ENCODE measurements at places on chromosomes 2 and 18.

GRCh38 chr2:229218329-229218921 lies 52.7 kb downstream of the PID1 start:
- no peak for DNase-seq

DNA sequence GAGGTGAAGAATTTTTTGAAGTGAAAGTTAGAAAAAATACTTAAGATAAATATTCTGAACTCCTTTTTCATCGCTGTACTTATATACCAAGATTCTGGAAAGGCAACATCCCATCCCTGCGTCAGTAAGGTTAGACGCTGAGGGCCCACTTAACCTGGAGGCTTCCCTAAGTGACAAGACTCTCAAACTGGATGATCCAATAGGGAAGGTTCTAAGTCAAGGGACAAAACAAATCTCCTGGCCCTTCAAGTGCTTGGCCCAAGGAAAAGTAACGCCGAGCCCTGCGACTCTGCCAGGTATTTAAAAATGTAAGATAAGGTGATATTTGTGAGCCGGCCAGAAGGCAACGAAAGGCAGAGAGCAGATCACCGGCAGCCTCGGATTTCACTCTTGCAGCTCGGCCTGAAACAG lies 1.3 kb downstream of the STK39 start:
- no peak for DNase-seq

DNA sequence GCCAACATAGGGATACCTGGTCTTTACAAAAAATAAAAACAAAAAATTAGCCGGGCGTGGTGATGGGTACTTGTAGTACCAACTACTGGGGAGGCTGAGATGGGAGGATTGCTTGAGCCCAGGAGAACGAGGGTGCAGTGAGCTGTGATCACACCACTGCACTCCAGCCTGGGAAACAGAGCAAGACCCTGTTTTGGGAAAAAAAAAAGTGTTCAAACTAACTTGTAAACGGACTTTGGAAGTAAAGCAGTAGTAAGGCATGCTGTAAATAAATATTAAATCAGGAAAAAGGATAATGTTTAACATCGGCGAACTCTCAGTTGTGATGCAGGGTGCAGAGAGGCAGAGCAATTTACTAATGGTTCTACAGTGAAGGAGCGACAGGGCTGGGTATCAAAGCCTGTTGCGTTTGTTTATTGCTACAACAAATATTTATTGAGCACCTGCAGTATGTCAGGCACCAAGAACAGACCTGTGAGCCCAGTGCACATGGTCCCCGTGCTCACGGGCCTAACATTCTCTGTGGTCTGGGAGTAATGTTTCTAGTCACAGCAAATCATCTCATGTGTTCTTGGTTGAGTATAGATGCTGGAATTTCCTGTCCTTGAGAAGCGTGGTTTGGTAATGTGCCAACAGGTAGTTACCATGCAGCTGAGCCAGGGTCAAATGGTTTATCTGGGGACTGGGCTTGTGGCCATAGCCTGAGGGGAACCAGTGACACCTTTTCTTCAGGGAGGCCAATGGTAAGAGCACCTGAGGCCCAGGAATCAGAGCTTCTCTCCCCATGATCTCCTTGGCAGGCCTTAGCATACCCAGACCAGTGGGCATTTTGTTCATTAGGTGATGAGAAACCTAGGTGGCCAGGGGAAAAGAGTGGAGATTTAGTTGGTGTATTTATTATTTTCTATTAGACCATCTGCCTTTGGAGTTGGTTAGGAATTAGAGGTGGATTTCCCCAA lies 27.9 kb upstream of the GREB1 start:
- DNase-seq, result peak; percentile 24

- no peak for DNase-seq
These were observed 2.9 kb downstream of the RNF149 start for GRCh38 chr2:101305492-101306078.

GRCh38 chr2:46284796-46285195 lies 12.4 kb upstream of the EPAS1 start:
- no peak for DNase-seq

- DNase-seq, result no peak
These were observed 228.3 kb downstream of the SRBD1 start for GRCh38 chr2:45382744-45383143.

- peak; percentile 96 for DNase-seq
These were observed at the start of gene RNF149 for GRCh38 chr2:101308432-101309210. RNF149 (minus strand) TSS chr2:101308701; CDS start chr2:101308588, 113 bp downstream.

DNA sequence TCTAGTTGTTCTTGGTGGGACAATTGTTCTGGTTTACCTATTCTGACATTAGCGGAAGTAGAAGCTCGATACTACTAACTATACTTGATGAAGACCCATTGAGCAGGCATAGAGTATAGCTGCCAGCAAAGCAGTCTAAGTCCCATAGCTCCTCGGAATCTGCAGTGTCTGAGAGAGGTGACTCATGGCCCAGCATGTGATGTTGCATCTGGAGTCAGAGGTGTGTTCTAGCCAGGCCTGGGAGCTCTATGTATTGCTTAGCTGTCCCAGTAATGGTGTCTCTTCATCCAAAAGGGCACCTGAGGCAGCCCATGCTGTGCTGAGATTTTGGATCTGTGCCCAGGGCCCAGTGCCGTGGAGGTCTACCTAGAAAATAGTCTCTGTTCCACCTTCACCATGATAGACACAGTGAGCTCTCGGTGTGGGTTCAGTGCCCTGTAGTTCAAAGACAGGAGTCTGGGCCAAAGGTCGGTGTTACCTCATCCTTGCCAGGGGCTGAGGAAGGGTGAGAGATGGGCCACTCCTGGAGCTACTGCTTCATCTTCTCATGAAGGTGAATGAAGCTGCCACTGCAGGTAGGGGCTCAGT lies 47.3 kb downstream of the MEX3C start:
- no peak for DNase-seq

DNA sequence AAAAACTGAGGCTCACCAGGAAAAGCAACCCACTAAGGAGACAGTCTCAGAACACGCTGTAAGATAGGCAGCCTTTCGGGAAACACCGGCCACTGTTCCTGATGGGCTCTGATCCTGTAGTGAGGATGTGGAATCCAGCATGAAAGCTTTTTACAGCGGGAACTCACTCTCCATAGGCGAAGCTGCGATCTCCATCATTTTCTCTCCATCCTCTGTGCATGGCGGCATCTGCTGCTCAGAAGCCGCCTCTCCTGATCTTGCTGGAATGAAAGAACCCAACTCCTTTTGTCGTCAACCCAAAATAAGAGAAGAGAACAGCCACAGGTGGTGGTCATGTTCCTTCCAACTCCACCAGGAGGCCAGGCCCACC lies 49.9 kb downstream of the TMEM18 start:
- no peak for DNase-seq

- no peak for DNase-seq
These were observed 10.3 kb downstream of the CYP1B1 start for GRCh38 chr2:38065502-38066135.

DNA sequence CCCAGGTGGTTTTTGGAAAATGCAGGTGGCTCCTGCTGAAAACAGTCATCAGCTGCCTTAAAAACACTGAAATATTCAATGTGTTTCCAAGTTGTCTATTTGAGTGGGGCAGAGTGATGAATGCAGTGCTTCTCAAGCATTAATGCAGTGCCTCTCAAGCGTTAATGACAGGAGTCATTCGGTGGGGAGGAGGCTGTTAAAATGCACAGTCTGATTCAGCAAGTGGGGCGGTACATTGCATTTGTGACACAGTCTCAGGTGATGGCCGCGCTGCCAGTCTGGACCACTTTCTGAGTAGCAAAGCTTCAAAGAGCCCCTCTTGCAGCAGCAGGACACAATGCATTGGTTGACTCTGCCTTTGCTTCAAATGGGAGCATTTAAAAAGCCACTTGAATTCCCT lies 231.4 kb upstream of the RGPD4 start:
- no peak for DNase-seq

DNA sequence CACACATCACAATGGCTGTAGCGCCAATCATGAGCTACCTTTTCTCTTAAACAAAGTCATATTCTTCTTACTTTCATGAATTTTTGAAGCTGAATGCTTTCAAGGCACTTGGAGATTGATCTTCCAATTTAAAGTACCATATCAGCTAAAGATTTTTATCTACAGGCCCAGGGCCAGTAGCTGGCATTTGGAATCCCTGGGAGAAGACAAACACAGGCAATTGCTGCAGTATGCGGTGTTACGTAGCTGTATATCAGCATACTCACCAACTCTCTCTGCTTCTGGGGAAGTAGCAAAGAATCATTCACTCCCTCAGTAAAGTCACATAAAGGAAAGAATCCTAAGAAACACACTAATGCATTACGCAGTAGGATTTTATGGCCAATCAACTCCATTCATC lies 202.3 kb downstream of the DLGAP1 start:
- DNase-seq, result no peak

DNA sequence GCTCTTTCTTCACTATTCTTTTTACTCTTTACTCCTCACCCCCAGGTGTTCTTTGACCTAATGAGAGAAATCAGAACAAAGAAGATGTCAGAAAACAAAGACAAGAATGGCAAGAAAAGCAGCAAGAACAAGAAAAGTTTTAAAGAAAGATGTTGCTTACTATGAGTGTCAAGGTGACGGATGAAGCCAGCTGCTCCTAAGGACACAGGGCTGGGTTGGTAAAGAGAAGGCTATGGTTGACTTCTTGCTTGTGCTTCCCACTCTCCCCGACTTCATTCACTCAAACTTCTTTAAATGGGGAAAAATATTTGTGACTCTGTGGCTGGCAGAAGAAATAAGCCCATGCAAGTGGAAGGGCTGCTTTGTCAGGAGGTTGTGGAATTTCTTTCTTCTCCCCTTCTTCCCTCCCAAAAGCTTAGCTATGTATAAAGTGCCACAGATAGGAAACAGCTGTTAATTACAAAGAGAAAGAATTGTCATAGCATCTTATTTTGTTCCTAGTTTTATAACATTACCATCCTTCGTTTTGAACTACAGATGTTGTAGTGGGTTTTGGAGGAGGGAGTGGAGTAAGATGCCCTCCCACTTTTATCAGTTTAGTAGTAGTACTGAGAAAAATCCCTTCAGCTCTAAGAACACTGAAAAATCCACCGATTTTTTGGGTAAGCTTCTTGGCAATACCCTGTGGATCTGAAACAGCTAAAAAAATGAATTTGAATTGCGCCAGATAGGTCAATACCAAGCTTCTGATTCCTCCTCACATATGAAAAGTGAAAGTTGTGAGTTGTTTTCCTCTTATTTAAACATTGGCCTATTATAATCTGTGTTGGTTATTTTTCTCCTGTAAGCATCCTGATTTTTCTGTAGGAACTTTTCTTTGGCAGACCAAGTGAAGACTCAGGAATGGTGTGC lies 40.7 kb downstream of the RALB start:
- DNase-seq, result no peak

GRCh38 chr2:23489471-23490322 lies 104.7 kb downstream of the KLHL29 start:
- no peak for DNase-seq

DNA sequence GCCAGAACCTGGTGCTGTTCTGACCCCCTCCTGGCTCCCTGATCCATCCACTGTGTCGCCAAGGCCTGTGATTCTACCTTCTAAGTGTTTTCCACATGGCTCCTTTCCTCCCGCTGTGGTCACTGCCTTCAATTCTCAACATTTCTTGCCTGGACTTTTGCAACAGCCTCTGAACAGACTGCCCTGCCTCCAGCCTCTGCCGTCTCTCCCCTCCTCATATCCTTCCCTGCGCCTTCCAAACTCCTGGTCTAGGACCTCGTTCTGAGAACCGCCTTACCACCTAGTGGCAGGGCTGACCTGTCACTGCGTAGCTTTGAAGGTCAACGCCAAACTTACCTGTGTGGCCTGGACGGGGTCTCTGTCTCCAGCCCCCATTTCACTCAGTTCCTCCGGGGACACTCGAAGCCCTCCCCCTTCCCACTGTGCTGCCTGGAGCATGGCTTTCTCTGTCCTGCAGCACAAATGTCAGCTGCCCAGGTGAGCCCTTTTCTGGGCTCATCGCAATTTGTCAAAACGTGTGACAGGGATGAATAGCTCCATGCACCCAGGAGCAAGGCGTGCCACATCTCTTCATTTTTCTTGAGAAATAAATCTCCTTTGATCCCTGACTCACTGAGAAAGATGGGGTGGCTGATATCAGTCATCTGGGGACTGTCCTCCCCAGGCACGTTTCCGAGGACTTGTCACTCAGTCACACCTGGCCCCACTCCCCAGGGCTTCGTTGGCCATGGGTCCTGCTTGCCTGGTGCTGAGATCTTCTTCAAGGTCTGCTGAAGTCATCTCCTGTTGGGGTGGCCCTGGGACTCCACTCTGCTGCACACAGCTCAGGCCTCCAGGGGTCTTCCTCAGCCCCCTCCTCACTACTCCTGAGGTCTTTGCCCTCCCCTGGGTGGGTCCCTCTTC lies 46.7 kb downstream of the LDLRAD4 start:
- DNase-seq, result no peak

- DNase-seq, result peak; percentile 25
These were observed 61.7 kb downstream of the HS1BP3 start for GRCh38 chr2:20588918-20589871.

DNA sequence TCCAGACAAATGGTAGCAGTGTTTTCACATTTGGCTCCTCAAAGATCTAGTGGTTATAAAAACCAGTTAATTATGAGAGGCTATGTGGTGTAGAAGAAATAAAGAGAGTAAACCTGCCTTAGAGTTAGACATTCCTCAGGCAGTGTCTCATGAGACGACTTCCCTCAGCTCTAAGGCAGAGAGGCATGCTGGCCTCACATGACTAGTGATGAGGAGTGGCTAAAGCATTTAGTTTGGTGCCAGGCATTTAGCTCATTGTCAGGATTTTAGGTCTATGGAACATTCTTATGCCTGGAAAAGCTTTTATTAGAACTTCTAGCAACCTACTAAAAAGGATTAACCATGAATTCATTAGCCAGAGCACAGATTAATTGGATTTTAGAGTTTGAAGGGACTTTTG lies 90.3 kb downstream of the RPRM start:
- no peak for DNase-seq

DNA sequence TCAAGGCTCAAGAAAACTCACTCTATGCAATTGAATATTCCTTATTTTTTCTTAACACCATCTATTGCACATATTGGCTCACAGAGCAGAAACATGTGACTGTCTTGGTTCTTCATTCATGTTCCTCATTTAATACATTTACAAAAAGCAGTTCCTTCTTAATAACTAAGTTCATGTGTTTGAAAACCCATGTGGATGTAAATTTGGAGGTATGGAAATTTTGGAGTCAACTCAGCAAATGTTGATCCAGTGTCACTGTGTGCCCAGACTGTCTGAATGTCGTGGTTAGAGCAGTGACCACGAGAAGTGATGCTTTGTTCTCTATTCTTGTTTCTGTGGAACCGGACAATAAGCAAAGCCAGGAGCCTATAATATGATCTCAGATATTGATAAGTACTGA lies 299.1 kb downstream of the SETBP1 start:
- no peak for DNase-seq

DNA sequence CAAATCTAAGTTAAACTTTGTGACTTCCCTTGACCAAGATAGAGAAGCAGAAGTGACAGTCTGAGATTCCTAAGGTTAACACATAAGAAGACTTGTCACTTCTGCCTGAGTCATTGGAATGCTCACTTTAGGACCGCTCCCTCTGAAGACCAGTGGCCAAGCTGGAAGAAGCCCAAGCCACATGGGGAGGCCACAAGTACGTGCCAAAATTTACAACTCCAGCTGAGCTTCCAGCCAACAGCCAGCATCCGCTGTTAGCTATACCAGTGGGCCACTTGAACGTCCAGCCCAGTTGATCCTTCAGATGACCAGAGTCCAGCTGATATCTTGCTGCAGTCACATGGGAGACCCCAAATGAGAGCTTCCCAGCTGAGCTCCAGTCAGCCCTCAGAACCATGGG lies 18.1 kb upstream of the ANTXR1 start:
- no peak for DNase-seq
